ENCODE measurements at places on chromosomes 6 and 20.

- no peak for DNase-seq
Observed at GRCh38 chr6:46452312-46452917, 38.8 kb downstream of the RCAN2 start.

- DNase-seq = no peak
Observed at GRCh38 chr6:21384216-21384615, 209.3 kb upstream of the SOX4 start.

- no peak for DNase-seq
Observed at GRCh38 chr6:16713597-16713996, 47.7 kb downstream of the ATXN1 start.

DNA sequence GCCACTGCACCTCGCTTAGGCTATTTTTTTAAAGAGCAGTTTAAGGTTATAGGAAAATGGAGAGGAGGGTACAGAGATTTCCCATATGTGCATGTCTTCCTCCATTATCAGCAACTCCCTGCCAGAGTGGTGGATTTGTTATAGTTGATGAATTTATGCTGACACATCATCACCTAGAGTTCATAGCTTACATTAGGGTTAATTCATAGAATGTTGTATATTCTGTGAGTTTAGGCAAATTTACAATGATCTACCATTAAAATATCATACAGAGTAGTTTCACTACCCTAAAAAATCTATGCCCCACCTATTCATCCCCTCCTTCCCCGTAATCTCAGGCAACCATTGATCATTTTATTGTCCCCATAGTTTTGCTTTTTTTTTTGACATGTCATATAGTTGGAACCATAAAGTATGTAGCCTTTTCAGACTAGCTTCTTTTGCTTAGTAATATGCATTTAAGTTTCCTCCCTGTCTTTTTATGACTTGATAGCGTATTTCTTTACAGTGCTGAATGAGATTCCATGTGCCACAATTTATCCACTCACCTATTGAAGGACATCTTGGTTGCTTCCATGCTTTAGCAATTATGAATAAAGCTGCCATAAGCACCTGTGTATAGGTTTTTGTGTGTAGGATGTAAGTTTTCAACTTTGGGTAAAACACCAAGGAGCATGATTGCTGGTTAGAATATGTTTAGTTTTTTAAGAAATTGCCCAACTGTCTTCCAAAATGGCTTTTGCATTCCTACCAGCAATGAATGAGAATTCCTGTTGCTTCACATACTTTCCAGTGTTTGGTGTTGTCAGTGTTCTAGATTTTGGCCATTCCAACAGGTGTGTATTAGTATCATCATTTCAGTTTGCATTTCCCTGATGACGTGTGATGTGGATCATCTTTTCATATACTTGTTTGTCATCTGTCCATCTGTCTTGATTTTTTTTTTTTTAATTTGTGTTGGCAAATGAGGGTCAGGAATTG, 60.2 kb downstream of the NCOA3 start:
- no peak for DNase-seq

DNA sequence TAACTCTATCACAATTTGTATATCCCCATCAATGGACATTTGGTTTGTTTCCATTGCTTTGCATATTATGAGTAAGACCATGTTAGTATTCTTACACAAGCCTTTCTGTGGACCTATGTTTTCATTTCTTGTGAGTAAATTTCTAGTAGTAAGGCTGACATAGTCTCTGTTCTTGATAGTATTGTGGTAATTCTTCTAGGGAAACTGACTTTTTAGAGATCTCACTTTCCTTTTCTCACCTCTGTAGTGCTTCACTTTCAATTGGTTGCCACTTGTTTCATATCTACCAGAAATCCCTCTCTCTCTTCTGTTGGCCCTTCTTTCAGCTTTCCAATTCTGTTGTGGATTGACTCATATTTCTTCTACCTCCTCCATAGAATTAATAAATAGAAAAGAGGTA, 8.5 kb downstream of the ISM1 start:
- no peak for DNase-seq
